Fibroblast of skin of abdomen (primary cell): ENCODE measurements at places on chromosomes 3 and 15.
A peak's percentile ranks its signal among the peaks of the same experiment; 100 is the strongest.

DNA sequence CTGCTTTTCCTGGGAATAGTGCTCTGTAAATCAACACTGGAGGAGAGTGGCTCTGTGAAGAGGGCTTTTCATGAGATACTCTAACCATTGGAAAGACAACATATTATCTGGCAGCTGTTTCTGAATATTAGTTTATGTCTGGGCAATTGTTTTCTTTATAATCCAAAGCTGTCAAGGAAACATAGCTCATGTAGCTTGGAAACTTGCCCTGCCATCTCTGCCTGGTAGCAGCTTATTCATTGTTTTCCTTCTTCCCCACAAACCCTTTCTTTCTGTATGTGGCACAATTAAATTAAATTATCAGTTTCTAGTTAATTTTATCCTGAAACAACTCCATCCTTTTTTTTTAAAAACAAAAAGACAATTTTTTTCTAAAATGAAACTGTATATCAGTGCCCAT is 160.0 kb downstream of the EDEM1 start:
- no peak for DNase-seq

- DNase-seq, result no peak
Measured at GRCh38 chr3:86797946-86798345, 193.0 kb downstream of the VGLL3 start.

DNA sequence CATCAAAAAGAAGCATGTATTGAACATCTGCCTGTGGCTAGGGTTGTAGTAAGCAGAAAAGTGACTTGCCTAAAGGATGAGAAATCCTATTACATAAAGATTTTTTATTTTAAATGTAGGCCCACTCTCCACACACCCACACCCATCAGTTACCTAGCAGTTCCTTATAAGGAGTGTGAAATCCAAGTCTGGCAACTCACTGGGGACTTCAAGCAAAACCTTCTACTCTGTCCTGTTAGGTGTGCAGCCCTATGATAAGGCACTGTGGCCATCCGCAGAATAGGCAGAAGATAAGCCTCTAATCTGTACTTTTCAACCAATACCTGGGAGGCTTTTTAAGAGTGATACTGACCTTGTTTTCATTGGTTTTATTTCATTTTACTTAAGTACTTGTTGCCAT is 52.7 kb upstream of the TJP1 start:
- DNase-seq, result no peak

GRCh38 chr3:66195347-66195783 is 25.4 kb upstream of the SLC25A26 start:
- peak; percentile 58 for DNase-seq

- peak; percentile 48 for DNase-seq
Measured at GRCh38 chr3:44058022-44058867, 183.4 kb upstream of the TOPAZ1 start.

- peak; percentile 83 for DNase-seq
Measured at GRCh38 chr3:168884353-168884903, 779.1 kb downstream of the MECOM start.

GRCh38 chr3:180770639-180771038 is 91.3 kb upstream of the CCDC39 start:
- no peak for DNase-seq

DNA sequence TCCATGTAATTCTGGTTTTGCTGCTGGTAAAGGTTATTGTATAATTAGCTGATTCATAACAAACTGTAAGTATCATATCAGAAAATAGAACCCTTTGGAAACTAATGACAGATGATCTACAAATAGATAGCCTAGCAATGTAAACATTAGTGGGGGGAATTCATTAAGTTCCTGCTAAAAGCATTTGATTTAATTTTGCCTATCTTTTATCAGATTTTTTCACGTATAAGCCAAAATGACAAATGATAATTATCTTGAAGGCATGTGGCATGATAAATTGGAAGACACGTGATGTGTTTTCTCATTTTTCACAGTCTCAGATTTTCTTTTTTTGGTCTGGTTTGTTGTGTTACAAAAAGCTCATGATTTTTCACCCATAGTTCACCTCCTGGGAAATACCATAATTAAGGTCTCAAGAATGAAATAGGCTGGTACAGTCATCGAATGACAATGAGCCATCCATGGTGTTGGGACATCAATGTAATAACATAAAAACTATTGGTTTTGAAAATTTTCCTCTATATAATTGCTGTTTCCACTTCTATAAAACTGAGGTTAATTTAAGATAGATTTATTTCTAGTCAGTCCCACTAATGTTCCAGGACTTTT is 325.9 kb upstream of the TBL1XR1 start:
- no peak for DNase-seq

DNA sequence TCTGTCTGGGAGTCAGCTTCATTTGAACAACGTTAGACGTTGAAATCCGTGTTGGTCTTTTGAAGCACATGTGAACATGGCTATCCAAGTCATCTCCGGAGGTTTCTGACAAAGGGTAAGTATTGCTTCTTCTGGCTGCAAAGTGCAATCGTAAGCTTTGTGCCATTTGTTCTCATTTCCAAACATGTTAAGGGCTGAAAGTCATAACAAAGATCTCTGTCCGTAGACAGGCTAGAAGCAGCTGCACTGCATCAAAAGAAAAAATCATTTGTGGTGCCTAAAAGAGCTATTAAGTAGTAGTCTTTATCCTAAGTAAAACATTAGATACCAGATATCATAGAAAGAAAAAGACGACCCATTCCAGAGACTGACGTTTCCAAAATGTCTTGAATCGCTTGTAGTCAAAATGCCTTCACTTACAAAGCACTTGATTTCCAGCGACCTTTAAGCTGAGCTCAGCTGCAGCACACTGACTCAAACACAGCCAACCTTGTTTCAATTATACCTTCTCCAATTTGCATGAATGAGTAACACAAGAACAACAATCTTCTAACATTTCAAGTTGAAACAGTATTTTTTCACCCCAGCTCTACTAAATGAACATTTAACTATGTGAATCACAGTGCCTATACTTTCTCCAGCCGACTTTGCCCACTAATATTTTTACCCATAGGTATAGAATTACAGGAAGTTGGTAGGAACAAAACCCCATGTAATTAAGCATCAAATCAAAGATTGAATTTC is 76.6 kb downstream of the NEDD4 start:
- peak; percentile 89 for DNase-seq

- DNase-seq, result no peak
Measured at GRCh38 chr15:36608180-36608579, 28.8 kb downstream of the CDIN1 start.

- DNase-seq, result no peak
Measured at GRCh38 chr3:112925969-112926368, 48.9 kb downstream of the CD200R1 start.

GRCh38 chr3:158471639-158472294 is 99.2 kb upstream of the MLF1 start:
- DNase-seq, result peak; percentile 95

DNA sequence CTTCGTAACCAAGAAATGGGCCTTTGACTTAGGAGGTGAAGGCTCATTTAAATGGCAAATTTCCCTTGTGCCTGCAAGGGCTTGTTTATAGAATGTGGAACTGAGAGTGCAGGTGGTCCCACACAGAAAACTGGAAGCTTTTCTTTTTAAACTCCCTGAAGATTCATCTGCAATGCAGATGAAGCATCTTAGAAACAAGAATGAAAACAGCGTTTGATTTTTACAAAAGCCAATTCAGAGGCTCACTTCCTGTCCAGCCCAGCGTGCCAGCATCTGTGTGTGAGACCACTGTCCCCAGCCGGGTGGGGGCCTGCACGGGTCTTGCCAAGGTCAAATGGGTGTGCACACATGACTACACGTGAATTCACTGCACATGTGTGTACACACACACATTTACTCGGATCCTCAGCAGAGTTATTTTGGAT is 94.7 kb downstream of the LINGO1 start:
- DNase-seq, result no peak

DNA sequence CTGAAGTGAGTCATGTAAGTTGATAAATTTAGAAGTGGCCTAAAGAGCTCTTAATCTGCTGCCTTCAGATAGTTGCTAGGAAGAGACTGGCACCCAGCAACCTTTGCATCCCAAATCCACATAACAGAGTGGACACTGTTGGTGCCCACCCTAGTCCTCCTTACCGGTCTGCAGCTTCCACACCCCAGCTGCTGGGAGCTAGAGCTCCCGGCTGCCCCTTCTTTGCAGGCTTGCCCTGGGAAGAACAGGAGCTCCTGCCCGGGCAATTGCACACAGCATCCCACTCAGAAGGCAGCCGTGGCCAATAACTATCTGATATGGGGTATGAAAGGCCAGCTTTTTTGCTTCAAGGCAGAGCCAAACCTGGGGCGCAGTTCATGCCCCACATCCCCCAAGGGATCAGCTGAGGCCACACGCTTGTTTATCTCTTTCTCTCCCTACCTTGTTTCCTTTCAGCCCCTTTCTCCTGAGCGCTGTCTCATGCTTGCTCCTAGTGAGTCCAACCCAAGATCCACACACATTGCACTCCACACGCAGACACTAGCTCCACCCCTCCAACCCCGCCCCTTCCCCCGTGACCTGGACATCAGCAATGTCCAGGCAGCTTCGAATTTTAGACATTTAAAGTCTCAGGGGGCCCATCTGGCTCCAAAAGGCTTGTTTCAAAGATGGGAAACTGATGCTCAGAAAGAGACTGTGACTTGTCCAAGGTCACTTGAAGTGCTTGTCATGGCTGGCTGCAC is 9.1 kb downstream of the ATP2B2 start:
- DNase-seq, result no peak

DNA sequence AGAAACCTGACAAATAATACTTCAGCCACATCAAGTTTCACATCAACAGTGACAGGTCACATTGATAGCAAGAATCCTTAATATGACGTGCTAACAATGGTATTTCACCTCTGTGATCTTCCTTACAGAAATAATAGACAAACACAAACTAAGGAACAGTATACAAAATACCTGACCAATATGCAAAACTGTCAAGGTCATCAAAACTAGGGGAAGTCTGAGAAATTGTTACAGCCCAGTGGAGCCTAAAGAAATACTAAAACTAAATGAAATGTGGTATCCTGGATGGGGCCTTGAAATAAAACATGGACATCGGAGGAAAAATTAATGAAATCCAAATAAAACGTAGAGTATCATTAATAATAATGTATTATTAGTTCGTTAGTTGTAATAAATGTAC is 422.0 kb upstream of the ZNF385D start:
- DNase-seq, result no peak

DNA sequence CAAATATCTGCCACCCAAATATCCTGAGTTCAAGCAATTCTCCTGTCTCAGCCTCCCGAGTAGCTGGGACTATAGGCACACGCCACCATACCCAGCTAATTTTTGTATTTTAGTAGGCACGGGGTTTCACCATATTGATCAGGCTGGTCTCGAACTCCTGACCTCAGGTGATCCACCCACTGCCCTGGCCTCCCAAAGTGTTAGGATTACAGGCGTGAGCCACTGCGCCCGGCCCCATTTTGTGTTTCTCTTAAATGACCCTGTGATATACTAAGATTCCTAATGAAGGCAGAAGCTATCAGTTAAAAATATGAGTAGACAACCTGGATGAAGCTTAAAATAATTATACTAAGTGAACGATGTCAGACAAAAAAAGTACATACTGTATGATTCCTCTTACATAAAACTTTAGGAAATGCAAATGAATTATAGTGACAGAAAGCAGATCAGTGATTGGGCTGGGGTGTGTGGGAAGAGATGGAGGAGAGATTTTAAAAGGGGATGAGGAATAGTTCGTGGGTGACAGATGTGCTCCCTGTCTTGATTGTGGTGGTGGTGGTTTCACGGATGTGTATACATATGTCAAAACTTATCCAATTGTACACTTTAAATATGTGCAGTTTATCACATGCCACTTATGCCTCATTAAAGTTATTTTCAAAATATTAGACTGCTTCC is 3.8 kb upstream of the KLHL40 start:
- DNase-seq, result no peak

DNA sequence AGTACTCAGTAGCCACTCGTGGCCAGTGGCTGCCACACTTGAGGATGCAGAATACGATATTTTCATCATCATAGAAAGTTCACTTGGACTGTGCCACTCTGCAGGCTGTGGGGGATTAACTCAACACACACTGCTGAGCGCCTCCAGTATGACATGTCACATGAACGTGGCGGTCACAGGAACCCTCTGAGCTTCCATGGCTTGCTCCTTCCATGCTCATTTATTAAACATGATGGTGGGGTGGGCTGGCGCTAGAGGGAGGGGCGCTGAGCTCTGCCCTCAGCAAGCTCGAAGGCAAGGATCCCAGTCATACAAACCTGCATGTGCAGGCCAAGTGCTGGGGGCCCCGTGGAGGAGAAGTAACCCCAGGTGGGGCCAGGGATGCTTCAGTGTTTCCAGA is 85.5 kb downstream of the WNT7A start:
- no peak for DNase-seq

DNA sequence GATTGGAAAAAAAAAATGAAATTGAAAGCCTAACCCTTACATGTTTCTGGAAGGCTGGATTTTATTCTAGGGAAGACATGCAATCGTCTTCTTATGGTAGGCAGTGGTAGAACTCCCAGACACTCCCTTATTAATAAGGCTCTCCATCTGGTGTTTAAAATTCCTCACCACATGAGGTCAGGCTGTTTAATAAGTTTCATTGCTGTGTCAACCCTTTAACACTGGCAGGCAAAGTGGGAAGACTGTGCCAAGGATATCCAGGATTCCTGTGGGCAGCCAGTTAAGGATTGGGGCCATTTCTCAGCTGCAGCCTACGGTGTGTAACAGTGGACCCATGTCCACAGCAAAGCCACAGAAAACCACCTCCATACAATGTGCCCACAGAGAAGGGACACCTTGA is 225.5 kb upstream of the CHRM5 start:
- DNase-seq, result peak; percentile 40

GRCh38 chr3:129063841-129064482 is 3.4 kb downstream of the GP9 start:
- no peak for DNase-seq

GRCh38 chr3:23793528-23794134 is 12.1 kb upstream of the UBE2E1 start:
- no peak for DNase-seq

DNA sequence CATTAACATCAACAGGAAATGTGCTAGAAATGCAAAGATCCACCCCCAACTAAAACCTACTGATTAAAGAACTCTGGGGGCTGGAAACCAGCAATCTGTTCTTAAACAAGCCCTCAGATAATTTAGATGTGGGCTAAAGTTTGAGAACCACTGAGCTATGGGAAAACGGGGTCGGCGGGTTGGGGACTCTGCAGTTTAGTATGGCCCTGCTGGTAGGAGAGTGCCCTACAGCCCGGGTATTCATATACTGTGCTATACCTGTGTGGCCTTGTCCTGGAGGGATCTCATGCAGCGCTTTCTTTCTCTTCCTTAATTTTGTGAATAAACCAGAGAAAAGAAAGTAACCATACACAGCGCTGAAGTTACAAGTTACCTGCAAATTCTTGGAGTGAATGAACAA is 189.7 kb upstream of the GBE1 start:
- no peak for DNase-seq

DNA sequence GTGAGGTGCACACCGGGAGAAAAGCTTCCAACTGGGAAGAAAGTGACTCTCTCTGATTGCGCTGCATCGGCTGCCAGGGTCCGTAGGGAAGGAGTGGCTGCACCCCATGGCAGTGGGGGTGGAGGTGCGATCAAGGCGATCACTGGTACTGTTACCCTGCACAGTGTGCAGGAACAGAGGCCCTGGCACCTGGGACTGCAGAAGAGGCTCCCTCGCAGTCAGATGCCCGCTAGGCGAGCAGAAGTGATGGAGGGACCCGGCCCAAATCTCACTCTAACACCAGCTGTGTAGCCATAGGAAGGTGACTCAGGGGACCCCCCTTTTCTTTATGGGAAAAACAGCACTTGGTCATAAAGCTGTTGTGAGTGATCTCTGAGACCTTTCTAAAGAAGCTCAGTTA is 196.8 kb downstream of the GABRG3 start:
- no peak for DNase-seq
